ENCODE measurements at places on chromosomes 5 and 9. TPM values are rescaled to one million over a fixed set of nuclear protein-coding genes. Genes with fewer than 3 reads are reported as not detected.

Gene ADAMTSL2
- total RNA-seq = 0.69 TPM

DNA sequence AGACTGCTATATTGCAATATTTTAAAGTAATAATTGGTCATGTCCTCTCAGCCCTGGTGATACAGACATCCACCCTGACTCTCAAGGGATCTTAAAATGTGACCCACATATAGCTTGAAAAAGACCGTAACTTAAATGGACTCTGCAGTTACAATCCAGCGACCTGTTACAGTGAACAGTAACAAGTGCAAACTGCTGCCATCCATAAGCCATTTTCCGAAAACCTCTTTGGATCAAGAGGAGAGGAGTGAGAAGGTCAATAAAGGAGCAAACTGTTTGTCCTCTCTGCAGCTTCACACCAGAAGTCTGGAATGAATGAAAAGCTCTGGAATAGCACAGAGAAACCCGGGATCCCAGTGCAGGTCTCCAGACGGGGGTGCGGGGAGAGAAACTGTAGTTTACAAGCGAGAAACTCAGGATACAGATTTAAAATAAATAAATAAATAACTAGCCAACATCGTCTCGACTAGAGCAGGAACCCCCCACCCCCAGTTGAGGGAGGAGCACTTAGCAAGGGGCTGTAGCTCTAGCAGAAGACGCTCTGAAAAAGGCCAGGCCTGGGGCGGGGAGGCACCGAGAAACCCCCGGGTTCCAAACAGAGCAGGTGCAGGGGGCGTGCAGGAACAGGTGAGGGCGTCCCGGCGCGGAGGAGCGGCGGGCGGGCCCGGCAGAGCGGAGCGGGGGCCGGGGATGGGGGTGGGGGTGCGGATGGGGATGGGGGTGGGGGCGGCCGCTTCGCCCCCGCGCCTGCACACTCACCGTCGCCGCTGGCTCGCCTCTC is 572 bp downstream of the ZDHHC21 start:
- peaks cover 4% of the 10 kb centered on the region for H3K36me3 ChIP-seq
- H3K4me3 ChIP-seq = peak overlapping the region; percentile 75
- H3K4me1 ChIP-seq = no peaks in the 10 kb centered on the region
- 0 out of 2 replicates have a peak, but pooled peaks cover 5% of the 10 kb centered on the region for H3K27me3 ChIP-seq
- peak; percentile 62 for DNase-seq
- no peak overlapping the region for H3K27ac ChIP-seq

GRCh38 chr5:146447734-146448380 is 724 bp downstream of the TCERG1 start:
- peak overlapping the region; percentile 93 for H3K4me3 ChIP-seq
- peak overlapping the region; percentile 97 for H3K27ac ChIP-seq
- no peaks in the 10 kb centered on the region for H3K36me3 ChIP-seq

GRCh38 chr9:137416006-137416562 is 6.9 kb downstream of the EXD3 start:
- H3K27me3 ChIP-seq = no peaks in the 10 kb centered on the region
- no peak overlapping the region for H3K4me3 ChIP-seq
- DNase-seq = no peak
- no peak overlapping the region for H3K27ac ChIP-seq
- H3K36me3 ChIP-seq = no peaks in the 10 kb centered on the region

DNA sequence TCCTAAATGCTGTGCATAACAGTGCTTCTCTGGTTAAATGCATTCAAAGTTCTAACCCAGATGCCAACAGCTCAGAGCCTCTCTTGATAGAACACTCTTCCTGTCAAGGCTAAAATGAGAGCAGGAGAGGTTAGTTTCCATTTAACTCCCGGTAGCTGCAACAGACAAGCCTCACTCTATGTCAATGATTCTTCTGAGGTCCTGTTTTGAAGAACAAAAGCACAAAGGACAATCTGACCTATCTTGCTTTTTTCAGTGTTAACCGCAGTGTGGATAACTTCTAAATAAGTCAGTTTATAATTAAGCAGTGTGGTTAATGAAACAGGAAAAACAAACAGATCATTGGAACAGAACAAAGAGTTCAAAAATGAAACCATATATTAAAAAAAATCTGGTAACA is 80.7 kb downstream of the ANKRD55 start:
- H3K27me3 ChIP-seq = no peaks in the 10 kb centered on the region
- no peaks in the 10 kb centered on the region for H3K36me3 ChIP-seq
- no peak overlapping the region for H3K4me3 ChIP-seq
- no peaks in the 10 kb centered on the region for H3K4me1 ChIP-seq

Measured in H1 (cell line).